ENCODE measurements at places on chromosomes 2 and 18.

- no peak for DNase-seq
Measured at GRCh38 chr2:46390036-46390435, 89.3 kb upstream of the TMEM247 start.

DNA sequence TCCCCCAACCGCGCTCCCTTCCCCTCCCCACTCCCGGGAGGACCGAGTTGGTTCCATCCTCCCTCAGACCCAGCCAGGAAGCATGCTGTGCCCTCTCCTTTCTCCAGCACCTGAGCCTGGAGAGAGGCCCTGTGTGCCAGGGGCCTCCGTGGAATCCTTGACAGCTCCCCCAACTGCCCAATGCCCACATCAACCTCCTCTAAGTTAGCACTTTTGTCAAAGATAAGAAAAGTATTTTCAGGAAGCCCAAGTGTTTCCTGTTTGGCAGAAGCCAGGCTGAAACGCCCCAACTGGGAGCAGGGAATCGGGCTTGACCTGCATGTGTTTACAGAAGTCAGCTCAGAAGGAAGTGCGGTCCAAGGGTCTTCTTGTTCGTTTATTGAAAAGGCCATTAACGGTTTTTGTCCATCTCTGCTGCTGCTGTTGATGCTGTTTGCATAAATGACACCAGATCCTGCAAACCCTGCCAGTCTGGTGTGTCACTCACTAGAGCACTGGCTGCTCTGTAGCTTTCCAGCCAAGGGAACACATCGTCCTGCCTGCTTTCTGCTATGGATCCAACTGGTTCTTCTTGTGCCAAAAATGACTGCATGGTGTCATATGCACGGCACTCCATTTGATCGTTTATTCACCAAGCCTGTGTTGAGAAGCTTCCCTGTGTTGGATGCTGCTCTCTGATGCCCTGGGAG lies 35.4 kb upstream of the COL6A3 start:
- no peak for DNase-seq

GRCh38 chr2:16251511-16252225 lies 311.3 kb downstream of the MYCN start:
- DNase-seq: no peak

- no peak for DNase-seq
Measured at GRCh38 chr2:10995366-10995970, 83.7 kb downstream of the KCNF1 start.

DNA sequence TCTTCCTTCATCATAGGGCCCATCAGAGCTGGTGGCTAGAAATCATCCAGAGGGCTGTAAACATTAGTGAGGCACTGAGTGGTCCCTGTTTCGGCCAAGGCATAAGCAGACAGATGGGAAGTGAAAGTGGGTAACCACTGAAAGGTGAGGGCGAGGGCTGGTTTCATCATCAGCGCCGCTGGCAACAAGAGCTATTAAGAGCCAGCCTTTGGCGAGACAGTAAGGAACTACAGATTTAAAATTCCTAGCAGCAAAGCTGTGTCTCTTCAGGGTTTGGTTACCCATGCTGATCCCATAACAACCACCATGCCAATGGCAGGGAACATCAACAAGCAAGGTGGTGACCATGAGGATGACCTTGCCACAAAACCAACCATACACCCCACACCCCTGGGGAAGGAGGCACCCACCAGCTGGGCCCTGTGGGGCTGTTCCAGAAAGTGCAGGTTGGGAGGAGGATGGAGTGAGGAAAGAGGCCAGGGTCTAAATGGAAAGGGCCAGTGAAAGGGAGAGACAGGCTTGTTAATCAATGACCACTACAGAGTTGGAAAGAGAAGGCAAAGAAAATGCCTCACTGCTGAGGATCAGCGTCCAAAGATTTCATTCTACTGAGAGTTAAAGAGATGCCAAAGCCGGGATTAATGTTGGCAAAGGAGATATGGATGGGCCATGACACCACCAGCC lies 9.0 kb upstream of the SLC20A1 start:
- DNase-seq: no peak

GRCh38 chr2:120075545-120075944 lies 62.7 kb downstream of the EPB41L5 start:
- DNase-seq: no peak

- no peak for DNase-seq
Measured at GRCh38 chr2:3449086-3449485, 69.6 kb downstream of the TRAPPC12 start.

DNA sequence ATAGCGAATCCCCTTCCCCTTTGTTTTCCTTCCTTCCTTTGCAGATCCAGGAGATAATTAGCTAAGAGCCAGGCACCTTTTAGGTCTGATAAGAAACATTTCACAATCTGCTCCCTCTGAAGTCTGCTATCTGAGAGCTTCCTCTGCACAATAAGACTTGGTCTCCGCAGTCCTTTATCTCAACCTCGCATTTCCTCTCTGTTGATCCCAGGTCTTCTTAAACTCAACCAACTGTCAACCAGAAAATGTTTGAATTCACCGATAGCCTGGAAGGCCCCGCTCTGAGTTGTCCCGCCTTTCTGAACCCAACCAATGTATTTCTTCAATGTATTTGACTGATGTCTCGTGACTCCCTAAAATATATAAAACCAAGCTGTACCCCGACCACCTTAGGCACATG lies 78.4 kb upstream of the CTDP1 start:
- DNase-seq: no peak

All from amygdala (tissue), 56 donors.